ENCODE measurements at places on chromosomes 2 and 18. TPM values are rescaled to one million over a fixed set of nuclear protein-coding genes. Genes with fewer than 3 reads are reported as not detected.

DNA sequence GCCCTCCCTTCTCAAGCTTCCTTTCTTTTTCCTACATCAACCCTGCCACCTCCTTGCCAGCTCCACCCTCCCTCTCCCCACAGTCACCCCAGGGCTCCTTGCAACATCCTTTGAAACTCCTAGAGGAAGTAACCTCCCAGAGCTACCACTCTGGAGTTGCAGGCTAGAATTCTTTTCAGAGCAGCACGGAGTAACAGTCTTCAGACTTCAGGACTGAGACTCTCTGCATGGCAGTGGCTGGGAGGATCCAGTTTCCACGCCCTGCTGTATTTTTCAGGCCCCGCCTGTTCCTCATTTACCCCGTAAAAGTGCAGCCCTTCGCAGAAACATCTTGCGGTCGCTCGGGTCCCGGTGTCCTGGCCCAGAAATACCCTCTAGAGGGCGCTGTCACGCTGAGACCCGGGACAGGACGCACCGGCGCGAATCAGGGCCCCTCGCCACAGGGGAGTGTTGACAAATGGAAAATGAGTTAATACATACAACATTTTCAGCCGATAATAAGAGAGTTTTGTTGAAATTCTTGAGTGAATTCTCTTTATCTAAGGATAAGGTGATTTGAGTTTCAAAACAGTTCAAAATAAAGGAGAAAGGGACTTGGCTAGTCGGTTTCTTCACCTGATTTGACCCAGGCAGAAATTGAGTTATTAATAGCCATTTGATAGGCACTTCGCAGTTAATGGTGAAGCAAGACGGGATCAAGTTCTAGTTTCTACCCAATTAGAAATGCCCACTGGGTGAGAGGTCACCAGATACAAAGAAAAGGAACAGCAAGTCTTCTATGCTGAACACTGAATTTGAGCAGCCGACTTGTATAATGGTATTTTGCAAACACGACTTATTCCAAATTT lies 18.5 kb upstream of the NTSR2 start:
- H3K27ac ChIP-seq: no peak overlapping the region
- H3K4me1 ChIP-seq: no peaks in the 10 kb centered on the region
- H3K36me3 ChIP-seq: no peaks in the 10 kb centered on the region
- DNase-seq: peak; percentile 96
- H3K4me3 ChIP-seq: no peak overlapping the region
- peaks cover 7% of the 10 kb centered on the region for H3K27me3 ChIP-seq

GPR45 gene
- total RNA-seq: not detected

GRCh38 chr2:79191081-79191480 lies 31.5 kb upstream of the REG3A start:
- no peak overlapping the region for H3K27ac ChIP-seq
- no peak for DNase-seq
- H3K4me3 ChIP-seq: no peak overlapping the region

CTNNA2 gene
- total RNA-seq: 9.8 TPM

GRCh38 chr2:126244937-126245336 lies 411.0 kb upstream of the GYPC start:
- no peak overlapping the region for H3K4me3 ChIP-seq
- no peak overlapping the region for H3K27ac ChIP-seq
- H3K36me3 ChIP-seq: no peaks in the 10 kb centered on the region
- H3K27me3 ChIP-seq: peaks cover 27% of the 10 kb centered on the region
- DNase-seq: peak; percentile 95

GRCh38 chr2:9765611-9766531 lies 77.4 kb upstream of the TAF1B start:
- peak; percentile 65 for DNase-seq
- H3K27ac ChIP-seq: no peak overlapping the region
- no peak overlapping the region for H3K4me3 ChIP-seq
- peaks cover 9% of the 10 kb centered on the region for H3K4me1 ChIP-seq

WNT10A gene
- not detected for total RNA-seq

- no peak for DNase-seq
- no peak overlapping the region for H3K27ac ChIP-seq
- no peaks in the 10 kb centered on the region for H3K4me1 ChIP-seq
- no peaks in the 10 kb centered on the region for H3K27me3 ChIP-seq
Observed at GRCh38 chr2:101508636-101509035, 33.7 kb upstream of the RFX8 start.

TGFA gene
- total RNA-seq: 1.6 TPM

CBLN2 gene
- not detected for total RNA-seq

DNA sequence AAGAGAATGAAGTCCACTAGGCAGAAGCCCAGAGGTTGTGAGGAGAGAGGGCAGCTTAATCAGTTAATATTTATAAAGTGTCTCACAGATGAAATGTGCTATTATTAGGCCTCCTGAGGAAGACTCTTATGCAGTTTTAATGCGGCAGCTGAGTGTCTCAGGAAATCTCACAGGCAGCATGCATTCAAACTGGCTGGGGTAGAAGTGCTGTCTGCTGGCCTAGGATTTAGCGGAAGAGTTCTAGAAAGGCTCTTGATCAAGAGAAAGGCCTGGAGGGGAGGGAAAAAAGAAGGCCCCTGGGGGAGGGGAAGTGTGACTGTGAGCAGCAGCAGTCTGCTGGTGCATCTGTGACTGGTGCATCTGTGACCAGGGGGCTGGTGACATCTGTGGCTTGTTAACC lies 133.0 kb downstream of the FSHR start:
- H3K27me3 ChIP-seq: no peaks in the 10 kb centered on the region
- no peaks in the 10 kb centered on the region for H3K36me3 ChIP-seq
- no peak for DNase-seq
- H3K4me3 ChIP-seq: no peak overlapping the region
- peak overlapping the region; percentile 30 for H3K27ac ChIP-seq
- peaks cover 5% of the 10 kb centered on the region for H3K4me1 ChIP-seq

TLX2 gene
- total RNA-seq: 0.22 TPM

STRADB gene
- 41.0 TPM for total RNA-seq

GRCh38 chr2:88058191-88058590 lies 2.6 kb upstream of the KRCC1 start:
- peaks cover 3% of the 10 kb centered on the region for H3K4me1 ChIP-seq
- H3K27ac ChIP-seq: no peak overlapping the region
- H3K36me3 ChIP-seq: peaks cover 3% of the 10 kb centered on the region

PSMA8 gene
- total RNA-seq: not detected

GRCh38 chr18:22829781-22830180 lies 103.3 kb upstream of the RBBP8 start:
- peak; percentile 55 for DNase-seq
- no peaks in the 10 kb centered on the region for H3K27me3 ChIP-seq
- H3K36me3 ChIP-seq: no peaks in the 10 kb centered on the region
- no peaks in the 10 kb centered on the region for H3K4me1 ChIP-seq
- H3K27ac ChIP-seq: no peak overlapping the region
- no peak overlapping the region for H3K4me3 ChIP-seq

ANTXR1 gene
- total RNA-seq: 34.7 TPM

HNMT gene
- total RNA-seq: 18.0 TPM

MYOM1 gene
- 0.92 TPM for total RNA-seq

DNA sequence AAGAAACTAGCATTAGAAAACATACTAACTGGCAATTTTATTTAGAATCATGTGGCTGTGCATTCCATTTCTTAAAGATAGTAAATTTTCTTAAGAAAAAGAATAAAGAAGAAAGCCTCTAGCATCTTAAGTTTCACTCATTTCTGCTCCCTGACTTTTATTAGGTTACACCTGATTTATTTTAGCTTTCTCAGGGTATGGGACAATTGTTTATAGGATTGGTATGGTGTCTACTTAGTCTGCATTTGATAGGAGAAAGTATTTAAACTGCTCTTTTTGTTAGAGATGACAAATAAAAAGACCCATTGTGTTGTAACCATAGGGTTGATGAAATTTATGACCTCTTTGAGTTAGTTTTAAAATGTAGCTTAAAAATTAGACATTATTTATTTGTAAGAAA lies 115.2 kb downstream of the PTPRM start:
- no peak overlapping the region for H3K27ac ChIP-seq
- H3K4me3 ChIP-seq: no peak overlapping the region
- DNase-seq: no peak
- H3K27me3 ChIP-seq: no peaks in the 10 kb centered on the region
- peaks cover 9% of the 10 kb centered on the region for H3K4me1 ChIP-seq

GRCh38 chr2:239269173-239269885 lies 131.5 kb downstream of the HDAC4 start:
- H3K27ac ChIP-seq: no peak overlapping the region
- H3K27me3 ChIP-seq: no peaks in the 10 kb centered on the region
- DNase-seq: no peak
- no peaks in the 10 kb centered on the region for H3K36me3 ChIP-seq
- peaks cover 13% of the 10 kb centered on the region for H3K4me1 ChIP-seq

UBR3 gene
- total RNA-seq: 21.5 TPM

GRCh38 chr2:191202881-191203397 lies 42.3 kb upstream of the MYO1B start:
- no peak overlapping the region for H3K27ac ChIP-seq
- no peaks in the 10 kb centered on the region for H3K36me3 ChIP-seq
- H3K4me3 ChIP-seq: no peak overlapping the region
- DNase-seq: no peak
- H3K4me1 ChIP-seq: no peaks in the 10 kb centered on the region

PROKR1 gene
- 2.9 TPM for total RNA-seq

- H3K4me1 ChIP-seq: no peaks in the 10 kb centered on the region
- no peaks in the 10 kb centered on the region for H3K36me3 ChIP-seq
- no peak overlapping the region for H3K4me3 ChIP-seq
- H3K27me3 ChIP-seq: no peaks in the 10 kb centered on the region
- no peak overlapping the region for H3K27ac ChIP-seq
Observed at GRCh38 chr18:41893432-41893831, 61.6 kb upstream of the PIK3C3 start.

SERTAD2 gene
- 20.3 TPM for total RNA-seq

IL36B gene
- not detected for total RNA-seq

DNA sequence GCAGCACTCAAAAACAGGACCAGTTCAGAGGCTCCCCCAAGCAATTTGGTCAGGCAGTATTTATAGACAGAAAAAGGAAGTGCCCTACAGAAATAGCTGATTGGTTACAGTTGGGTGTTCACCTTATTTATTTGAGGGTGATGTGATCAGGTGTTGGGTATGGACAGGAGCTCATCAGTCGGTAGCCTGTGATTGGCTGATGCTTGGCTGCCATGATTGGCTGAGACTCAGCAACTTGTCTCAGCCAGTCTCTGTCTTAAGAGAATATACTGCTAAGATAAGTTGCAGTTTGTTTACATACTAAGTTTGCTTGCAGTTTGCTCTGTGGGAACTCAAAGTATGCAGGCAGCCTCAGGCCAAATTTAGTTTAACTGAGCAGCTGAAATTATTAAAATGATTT lies 9.4 kb downstream of the ABCG8 start:
- H3K36me3 ChIP-seq: no peaks in the 10 kb centered on the region
- H3K27me3 ChIP-seq: peaks cover 26% of the 10 kb centered on the region
- H3K27ac ChIP-seq: no peak overlapping the region
- peak; percentile 24 for DNase-seq
- no peaks in the 10 kb centered on the region for H3K4me1 ChIP-seq
- no peak overlapping the region for H3K4me3 ChIP-seq

DNA sequence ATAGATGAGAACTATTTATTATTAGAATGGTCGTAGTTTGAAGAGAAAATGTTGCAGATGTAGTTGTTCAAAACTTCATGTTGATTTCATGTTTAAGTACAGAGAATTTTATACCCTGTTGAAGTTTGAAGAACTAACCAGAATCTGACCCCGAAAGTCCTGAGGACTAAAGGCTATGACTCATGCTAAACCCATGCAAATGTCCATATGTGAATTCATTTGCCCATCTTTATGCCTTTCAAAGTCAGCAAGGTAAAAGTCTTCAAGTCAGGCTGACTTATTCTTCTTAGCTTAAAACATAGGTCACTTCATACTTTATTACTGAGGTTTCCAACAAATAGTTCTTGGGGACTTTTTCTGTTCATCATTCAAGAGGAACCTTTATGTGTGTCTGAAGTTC lies 185.5 kb downstream of the CCDC85A start:
- no peaks in the 10 kb centered on the region for H3K4me1 ChIP-seq
- no peak overlapping the region for H3K4me3 ChIP-seq
- no peak for DNase-seq
- H3K27ac ChIP-seq: no peak overlapping the region
- H3K27me3 ChIP-seq: no peaks in the 10 kb centered on the region

M1AP gene
- total RNA-seq: 5.5 TPM

CCBE1 gene
- 2.9 TPM for total RNA-seq

GRCh38 chr2:80068038-80068731 lies 236.4 kb downstream of the LRRTM1 start:
- H3K36me3 ChIP-seq: no peaks in the 10 kb centered on the region
- no peaks in the 10 kb centered on the region for H3K4me1 ChIP-seq
- no peak overlapping the region for H3K27ac ChIP-seq
- no peak overlapping the region for H3K4me3 ChIP-seq

DNA sequence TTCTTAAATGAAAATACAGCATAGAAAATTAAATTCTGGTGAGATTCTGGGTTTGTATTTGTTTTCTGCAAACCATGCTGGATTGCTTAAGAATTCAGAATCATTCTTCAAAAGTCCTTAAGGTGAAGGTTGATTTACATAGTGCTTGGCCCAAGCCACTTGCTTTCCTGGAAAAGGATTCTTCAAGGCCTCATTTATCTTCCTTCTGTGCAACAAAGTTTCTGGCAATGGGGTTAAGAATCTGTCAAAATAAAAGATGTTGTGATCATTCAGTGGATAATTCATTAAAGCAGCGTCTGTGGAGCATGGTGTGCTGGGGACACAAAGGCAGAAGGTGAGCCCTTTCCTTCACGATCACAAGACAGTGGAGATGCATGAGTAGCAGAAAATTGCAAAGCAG lies 351.9 kb downstream of the GALR1 start:
- no peak overlapping the region for H3K4me3 ChIP-seq
- DNase-seq: no peak
- no peaks in the 10 kb centered on the region for H3K4me1 ChIP-seq
- no peaks in the 10 kb centered on the region for H3K36me3 ChIP-seq
- H3K27me3 ChIP-seq: no peaks in the 10 kb centered on the region

- H3K4me1 ChIP-seq: peaks cover 28% of the 10 kb centered on the region
- H3K27ac ChIP-seq: no peak overlapping the region
- no peaks in the 10 kb centered on the region for H3K36me3 ChIP-seq
Observed at GRCh38 chr18:48342581-48342980, 66.6 kb downstream of the ZBTB7C start.

- no peak overlapping the region for H3K27ac ChIP-seq
- no peak overlapping the region for H3K4me3 ChIP-seq
- no peaks in the 10 kb centered on the region for H3K4me1 ChIP-seq
- H3K36me3 ChIP-seq: no peaks in the 10 kb centered on the region
- H3K27me3 ChIP-seq: no peaks in the 10 kb centered on the region
- no peak for DNase-seq
Observed at GRCh38 chr2:98782570-98782969, 51.6 kb upstream of the MGAT4A start.

SLC4A3 gene
- 15.8 TPM for total RNA-seq

GRCh38 chr2:86044614-86045013 lies 61.1 kb downstream of the POLR1A start:
- peaks cover 96% of the 10 kb centered on the region for H3K36me3 ChIP-seq
- H3K4me1 ChIP-seq: peaks cover 3% of the 10 kb centered on the region
- peak; percentile 22 for DNase-seq
- no peak overlapping the region for H3K4me3 ChIP-seq

All from endodermal cell (in vitro differentiated cells).